ENCODE measurements at places on chromosomes 6 and 20.

DNA sequence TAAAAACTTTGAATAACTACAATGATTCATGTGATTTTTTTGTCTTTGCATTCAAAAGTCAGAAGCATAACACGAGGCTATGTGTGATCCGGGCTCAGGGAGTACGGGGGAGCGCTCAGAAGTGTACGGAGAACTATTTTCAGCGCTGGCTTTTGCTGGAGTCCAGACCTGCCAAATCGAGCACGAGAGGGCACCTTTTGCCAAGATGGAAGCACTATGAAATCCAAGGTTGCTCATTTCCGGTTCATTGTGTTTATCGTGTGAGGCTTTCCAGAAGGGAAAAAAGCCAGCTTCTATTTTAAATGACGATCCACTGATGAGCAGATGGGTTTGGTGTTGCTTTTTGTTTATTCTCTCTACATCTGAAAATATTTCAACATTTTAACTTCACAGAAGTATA, 11.3 kb downstream of the RAMACL start:
- DNase-seq: no peak

GRCh38 chr6:134938896-134939295, 11.0 kb downstream of the ALDH8A1 start:
- peak; percentile 38 for DNase-seq

- DNase-seq: no peak
These were observed 136.3 kb downstream of the PREX1 start for GRCh38 chr20:48691523-48691922.

- no peak for DNase-seq
These were observed 1.8 kb upstream of the CCN2 start for GRCh38 chr6:131952886-131953509.

- no peak for DNase-seq
These were observed 43.7 kb downstream of the TNFRSF21 start for GRCh38 chr6:47265971-47266370.

DNA sequence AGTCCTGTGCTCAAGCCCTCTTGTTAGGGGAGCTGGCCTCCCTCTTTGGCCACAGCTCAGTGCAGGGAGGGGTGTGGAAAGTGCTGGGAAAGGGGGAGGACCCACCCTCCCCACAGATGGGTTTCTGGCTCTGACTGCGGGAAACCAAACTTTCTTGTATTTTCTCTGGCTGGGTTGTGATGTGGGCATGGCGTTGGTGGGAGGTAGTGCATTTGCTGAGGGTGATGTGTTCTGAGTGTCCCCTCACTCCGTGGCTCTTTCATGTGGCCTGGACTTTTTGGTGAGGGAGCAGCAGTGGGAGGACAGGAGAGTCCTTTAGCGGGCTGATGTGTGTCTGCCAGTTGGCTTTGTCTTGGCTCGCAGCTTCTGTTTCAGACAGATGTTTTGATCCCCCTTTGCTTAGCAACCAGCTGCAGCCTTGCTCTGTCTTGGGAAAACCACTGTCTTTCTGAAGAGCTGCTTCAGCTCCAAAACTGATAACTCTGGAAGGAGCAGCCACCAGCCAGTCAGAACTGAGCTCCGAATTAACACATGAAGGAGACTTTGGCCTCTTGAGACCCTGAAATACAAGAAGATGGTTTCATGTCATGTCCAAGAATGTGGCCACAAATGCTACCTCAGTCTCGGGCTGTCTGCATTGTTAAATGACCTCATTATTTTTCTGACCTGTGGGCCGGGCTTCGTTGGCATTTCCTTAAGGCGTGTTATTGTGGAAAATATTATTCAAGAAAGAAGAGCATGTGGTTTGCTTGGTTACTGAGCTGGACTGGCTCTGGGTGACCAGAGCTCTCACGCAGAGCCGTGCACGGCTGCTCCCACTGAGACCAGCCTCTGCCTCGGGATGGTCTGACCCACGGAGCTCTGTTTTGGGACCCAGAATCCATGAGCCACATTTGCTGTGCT, 21.5 kb downstream of the SYNJ2 start:
- no peak for DNase-seq

DNA sequence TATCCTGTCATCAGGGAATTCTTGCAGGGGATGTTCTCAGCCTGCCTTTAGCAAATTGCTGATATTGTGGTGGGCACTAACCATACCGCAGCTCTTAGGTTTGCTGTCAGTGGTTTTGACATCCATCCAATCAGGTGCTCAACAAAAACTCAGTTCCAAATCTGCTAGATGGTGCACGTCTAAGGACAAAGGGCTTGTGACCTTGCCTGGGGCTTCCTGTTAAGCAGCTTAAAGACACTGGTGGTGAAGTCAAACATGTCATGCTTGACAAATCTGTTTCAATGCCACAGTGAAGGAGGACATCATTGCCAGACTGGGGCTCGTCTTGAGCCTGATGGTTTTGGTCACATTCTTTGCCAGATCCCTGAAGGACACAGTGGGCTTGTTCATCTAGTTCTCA, 179.8 kb upstream of the NOX3 start:
- no peak for DNase-seq

- no peak for DNase-seq
These were observed 113.0 kb upstream of the TIAM2 start for GRCh38 chr6:154882107-154882506.
